Left ventricle myocardium inferior (tissue), 1 donor: ENCODE measurements at places on chromosomes 3 and 15. TPM values are rescaled to one million over a fixed set of nuclear protein-coding genes. Genes with fewer than 3 reads are reported as not detected.

DNA sequence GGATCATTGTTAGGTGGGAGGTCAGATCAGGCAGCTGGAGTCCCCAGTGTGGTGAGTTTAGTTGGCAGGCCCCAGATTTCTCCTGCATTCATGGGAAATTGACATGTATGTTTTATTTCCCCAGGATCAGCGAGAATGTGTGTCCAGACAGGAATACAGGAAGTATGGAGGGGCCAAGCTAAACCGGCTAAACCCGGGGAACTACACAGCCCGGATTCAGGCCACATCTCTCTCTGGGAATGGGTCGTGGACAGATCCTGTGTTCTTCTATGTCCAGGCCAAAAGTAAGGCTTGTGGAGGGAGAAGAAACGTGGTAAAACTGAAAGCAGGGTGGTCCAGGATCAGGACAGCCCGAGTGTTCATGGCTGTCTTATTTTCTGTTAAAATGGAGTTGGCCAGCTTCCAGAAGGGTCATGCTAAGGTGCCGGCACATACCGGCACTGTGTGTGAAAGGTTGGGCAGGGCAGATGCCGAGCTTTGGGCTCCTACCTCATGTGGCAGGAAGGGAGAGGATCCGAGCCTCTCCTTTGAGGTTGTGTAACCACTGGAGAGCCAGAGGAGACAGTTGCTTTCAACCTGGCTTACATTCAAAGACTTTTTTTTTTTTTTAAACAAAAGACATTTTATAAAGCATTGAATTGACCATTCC is 83.1 kb downstream of the PGPEP1L start:
- no peak for DNase-seq

- no peak for DNase-seq
Measured at GRCh38 chr3:185701611-185702261, 115.6 kb downstream of the SENP2 start.

DNA sequence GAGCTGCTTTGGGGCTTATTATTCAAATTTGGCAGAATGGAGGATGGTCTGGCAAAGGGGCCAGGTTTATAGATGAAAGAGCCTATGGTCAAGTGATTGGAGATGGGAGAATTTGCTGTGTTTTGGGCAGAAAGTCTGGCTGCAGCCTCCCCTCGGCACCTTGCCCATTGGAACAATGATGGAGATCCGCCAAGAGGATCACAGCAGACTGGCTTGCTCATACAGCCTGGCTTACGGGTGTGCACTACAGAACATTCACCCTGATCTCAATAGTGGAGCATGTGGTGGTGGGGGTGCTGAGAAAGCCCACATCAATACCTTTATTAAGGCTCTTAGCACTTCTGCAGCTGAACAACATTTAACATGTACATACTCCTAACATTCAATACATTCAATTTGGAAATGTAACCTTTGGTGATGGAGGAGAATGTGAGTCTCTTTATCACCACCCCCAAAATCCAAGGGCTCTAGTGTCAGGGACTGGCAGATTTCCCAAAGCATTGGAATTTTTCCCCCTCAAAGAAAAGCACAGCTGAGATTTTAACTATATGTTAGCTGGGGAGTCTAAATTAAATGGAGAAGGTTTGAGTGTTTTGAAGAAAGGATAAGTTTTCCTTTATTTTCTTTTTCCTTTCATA is 118.4 kb upstream of the TMC3 start:
- peak; percentile 20 for DNase-seq

Gene TMEM44
- 7.5 TPM for total RNA-seq

DNA sequence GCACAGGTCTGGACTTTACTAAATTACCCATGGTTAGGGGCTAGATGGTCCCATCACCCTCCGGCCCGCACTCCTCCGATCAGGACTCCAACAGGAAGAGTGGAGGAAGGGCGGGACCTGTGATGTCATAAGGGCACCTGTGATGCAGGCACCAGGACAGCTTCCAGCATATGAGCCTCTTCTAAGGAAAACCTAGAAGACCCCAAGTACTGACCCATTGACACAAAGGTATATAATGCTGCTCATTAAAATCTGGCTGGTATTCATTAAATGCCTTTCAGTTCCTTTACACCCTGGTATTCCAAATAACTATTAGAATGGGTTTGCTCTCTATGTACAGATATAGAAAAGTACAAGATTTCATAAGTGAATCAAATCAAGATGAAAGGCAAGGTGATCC is at the start of gene IQCF5:
Gene IQCF5 (minus strand): TSS at position 101 of the 400 bp plus-strand sequence. CDS start 70 bp downstream, at position 31.
- no peak for DNase-seq

- DNase-seq, result no peak
Measured at GRCh38 chr15:62498712-62499111, 333.6 kb upstream of the C2CD4B start.

Gene CYP1A2
- total RNA-seq, result not detected

GRCh38 chr3:50508821-50509220 is 5.4 kb upstream of the CACNA2D2 start:
- DNase-seq, result no peak

Gene OXSM
- total RNA-seq, result 15.6 TPM

Gene SEMA3F
- total RNA-seq, result 10.2 TPM

DNA sequence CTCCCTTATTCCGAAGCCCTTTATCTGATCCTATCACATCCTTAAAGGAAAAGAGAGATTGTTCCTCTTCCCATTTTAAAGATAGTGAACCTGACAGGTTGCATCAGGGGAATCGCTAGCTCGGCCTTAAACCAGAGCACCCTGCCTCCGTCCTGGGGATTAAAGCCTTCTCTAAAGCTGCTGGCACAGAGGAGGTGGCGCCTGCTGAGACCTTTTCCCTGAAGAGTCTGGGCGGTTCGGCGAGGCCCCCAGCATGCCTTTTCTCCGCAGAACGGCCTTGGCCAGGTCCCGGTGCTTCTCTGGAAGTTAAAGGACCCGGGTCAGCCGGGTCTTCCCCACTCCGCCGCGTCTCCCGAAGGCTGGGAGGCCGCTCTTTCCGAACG is 593 bp downstream of the FAM219B start:
- DNase-seq, result no peak

DNA sequence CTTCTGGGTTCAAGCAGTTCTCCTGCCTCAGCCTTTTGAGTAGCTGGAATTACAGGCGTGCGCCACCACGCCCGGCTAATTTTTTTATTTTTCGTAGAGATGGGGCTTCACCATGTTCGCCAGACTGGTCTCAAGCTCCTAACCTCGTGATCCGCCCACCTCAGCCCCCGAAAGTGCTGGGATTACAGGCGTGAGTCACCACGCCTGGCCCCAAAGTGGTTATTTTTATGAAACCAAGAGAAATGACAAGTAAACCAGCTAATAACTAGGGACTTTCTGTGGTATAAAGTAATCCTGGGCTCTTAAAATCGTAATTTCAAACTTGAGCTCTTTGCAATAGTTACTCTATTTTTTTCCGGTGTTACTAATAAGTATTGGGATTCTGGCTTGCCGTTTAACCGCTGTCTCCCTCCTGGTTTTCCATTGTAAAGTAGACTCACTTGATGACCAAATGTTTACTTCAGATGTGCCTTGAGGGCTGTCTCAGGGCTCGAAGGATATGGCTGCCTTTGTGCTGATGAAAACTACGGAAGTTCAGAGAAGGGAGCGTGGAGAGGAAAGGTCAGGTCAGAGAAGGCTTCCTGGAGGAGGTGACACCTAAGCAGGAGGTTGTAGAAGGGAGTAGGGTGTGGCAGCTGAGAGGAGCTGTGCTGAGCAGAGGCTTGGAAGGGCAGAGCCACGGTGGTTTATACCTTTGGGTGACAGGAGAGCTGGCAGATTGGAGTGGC is 4.2 kb downstream of the ZSCAN2 start:
- DNase-seq, result no peak

Gene CCR1
- 2.0 TPM for total RNA-seq

GRCh38 chr3:78725703-78726246 is 1042.0 kb downstream of the ROBO1 start:
- DNase-seq, result no peak

Gene SEMA5B
- total RNA-seq, result 5.3 TPM
